ENCODE measurements at places on chromosomes 7 and 10.

- no peak for DNase-seq
These were observed 327.8 kb downstream of the PTPRN2 start for GRCh38 chr7:158259671-158260418.

GRCh38 chr7:97499204-97499603, 232.7 kb upstream of the TAC1 start:
- DNase-seq: peak; percentile 28

- no peak for DNase-seq
These were observed 220.5 kb upstream of the MBL2 start for GRCh38 chr10:52993109-52993508.

GRCh38 chr7:155404976-155405375, 53.0 kb upstream of the EN2 start:
- no peak for DNase-seq

DNA sequence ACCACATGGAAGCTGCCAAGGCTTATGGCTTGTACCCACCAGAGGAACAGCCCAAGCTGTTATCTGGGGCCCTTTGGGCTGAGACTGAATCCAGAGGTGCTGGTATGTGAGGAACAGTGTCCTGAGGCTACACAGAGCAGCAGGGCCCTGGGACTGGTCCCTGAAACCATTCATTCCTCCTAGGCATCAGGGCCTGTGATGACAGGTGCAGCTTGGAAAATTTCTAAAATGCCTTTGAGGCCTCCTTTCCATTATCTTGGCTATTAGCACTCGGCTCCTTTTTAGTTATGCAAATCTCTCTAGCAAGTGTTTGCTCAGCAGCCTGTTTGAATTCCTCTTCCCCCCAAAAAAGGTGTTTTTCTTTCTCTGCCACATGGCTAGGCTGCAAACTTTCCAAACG, 1151.7 kb upstream of the LRRN3 start:
- no peak for DNase-seq

DNA sequence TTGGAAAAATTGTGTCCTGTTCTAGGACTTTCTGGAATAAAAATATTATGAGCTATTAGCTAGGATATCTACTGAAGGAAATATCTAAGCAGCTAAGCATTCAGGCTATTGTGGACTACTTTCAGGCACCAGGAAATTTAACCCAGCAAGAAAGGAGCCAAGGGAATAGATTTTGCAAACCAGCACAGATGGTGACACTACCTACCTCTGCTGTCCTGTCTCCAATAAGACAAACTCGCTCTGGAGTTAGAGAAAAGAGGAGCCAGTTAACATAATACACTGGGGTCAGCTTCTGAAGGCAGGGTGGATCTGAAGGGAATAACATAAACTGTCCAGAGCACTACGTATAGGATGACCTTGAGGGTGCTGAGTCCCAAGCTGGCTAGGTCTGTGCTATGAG, 223.7 kb upstream of the PRSS58 start:
- DNase-seq: peak; percentile 20

- no peak for DNase-seq
These were observed 31.3 kb downstream of the DDC start for GRCh38 chr7:50533866-50534265.

GRCh38 chr7:130346177-130346905, 1.7 kb downstream of the CPA5 start:
- no peak for DNase-seq

DNA sequence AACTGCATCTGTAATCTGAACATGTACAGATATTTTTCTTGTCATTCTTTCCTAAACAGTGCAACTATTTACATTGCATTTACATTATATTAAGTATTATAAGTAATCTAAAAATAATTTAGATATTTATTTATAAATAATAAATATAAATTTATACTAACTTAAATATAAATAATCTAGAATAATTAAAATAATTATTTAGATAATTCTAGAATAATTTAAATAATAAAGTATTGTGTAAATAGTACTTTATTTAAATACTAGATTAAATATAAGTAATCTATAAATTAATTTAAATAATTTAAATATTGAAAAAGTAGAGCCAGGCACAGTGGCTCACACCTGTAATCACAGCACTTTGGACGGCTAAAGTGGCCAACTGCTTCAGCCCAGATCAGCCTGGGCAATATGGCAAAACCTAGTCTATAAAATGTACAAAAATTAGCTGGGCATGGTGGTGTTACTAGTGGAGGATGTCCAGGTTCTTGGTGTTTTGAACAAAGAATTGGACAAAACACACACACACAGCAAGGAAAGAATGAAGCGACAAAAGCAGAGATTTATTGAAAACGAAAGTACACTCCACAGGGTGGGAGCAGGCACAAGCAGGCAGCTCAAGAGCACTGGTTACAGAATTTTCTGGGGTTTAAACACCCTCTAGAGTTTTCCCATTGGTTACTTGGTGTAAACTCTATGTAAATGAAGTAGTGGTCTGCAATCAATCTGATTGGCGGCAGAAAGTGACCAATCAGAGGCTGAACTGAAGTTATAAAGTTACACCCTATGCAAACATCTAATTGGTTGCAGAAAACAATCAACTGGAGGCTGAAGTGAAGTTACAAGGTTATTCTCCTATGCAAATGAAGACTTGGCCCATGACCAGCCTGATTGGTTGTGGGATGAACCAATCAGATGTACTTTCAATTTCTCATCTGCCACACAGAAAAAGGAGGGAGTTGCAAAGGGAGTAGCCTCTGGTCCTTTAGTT, 100.2 kb upstream of the SP4 start:
- no peak for DNase-seq

DNA sequence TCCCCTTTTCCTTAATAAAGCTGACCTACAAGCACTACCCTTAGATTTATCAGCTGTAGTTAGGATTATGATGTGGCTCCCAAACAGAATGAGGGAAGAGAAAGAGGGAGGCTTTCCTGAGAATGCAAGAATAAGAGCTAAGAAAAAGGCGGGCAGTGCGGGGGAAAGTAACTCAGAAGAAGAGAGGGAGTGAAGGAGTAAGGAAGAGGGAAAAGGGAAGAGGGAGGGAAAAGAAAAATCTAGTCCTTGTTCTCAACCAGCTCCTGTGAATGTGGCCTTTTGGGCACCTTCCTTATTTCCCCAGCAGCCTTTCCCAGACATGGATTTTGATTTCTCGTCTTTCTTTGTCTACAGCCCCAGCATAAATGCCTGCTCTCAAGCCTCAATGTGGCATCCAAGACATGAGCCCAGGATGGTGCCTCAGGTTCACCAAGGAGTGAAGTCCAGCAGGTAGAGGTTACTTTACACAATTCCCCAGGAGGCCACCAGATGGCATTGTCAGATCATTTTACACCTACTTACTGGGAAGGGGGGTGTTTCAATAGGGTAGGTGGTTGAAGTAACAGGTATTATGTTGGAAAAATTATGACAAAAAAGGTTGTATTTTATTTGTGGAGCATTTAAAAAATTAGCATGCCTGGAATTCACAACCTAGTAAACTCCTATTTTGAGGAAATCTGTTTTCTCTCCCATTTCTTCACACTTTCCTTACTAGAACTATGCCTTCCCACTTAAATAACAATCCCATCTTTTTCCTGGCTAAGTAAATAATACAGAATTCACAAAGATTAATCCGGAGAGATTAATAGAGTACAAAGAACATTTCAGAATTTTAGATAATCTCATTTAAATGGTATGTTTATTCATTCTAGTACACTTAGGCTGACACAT, 106.5 kb downstream of the HTR7 start:
- peak; percentile 14 for DNase-seq

GRCh38 chr10:118842843-118843624, 88.3 kb upstream of the CACUL1 start:
- no peak for DNase-seq

DNA sequence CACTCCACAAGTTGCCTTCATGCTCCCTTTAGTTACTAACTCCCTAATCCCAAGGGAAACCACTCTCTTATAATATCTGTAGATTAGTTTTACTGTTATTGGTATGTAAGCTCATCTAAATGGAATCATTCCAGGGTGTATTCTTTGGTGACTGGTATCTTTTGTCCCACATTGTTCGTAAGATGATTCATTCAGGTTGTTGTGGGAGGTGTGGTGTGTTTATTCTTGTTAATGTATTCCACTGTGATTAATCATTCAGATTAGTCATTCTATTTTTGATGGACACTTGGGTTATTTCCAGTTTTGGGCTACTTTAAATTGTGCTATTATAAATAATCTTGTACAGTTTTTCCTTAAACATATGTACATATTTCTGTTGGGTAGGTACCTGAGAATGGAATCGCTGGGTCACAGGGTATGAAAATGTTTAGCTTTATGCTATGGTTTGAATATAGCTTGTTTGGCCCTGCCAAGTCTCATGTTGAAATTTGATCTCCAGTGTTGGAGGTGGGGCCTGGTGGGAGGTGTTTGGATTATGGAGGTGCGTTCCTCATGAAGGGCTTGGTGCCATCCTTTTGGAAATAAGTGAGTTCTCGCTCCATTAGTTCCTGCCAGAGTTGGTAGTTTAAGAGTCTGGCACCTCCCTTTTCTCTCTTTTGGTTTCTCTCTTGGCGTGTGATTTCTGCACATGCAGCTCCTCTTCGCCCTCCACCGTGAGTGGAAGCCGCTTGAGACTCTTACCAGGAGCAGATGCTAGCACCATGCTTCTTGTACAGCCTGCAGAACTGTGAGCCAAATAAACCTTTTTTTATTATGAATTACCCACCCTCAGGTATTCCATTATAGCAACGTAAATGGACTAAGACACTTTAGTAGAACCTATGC, 13.8 kb downstream of the BTRC start:
- DNase-seq: no peak

DNA sequence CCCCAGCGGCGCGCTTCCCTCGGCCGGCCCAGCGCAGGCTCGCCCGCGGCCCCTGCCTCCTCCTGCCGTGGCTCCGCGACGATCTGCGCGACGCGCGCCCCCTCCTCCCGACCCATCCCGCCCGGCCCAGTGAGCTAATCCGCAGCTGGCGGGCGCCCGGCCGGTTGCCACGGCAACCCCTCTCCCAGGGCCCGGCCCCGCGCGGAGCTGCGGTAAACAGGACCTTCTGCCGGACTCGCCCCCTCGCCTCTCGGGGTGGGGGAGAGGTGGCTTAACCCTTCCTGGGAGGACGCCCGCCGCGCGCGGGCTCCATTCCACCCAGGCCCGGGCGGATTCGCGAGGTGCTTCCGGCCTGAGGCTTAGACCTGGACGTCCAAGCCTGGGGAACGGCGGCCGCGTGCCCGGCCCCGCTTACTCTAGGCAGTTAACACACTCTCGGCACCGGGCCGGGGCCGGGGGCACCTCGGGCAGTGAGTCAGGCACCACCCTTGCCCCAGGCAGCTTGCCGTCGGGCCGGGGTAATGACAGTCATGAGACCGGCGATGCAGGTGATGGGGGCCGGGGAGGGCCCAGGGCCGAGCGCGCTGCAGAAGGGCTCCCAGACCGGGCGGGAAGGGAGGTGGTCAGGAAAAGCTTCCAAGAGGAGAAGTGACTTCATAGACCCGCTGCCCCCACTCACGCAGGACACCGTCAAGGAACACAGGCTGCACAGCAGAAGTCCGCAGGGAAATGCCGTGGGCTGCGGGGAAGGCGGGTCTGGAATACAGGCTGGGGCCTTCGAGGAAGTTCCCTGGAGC, at the start of gene DENND2A:
DENND2A (minus strand) TSS at position 87 of the 797 bp plus-strand sequence. CDS start 38,416 bp downstream, outside the sequence.
- DNase-seq: no peak

DNA sequence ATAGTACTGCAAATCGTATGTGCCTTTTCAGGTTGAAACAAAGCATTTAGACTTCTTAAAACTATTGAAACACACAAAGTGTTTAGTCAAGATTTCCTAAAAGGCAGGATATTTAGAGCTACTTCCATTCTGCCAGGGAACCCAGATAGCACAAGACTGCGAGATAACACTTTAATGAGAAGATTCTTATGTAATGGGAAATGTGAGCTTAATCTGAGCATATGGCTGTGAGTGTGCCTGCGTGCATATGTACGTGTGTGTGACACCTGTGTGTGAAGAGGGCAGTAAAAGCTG, 14.3 kb upstream of the JCAD start:
- no peak for DNase-seq

DNA sequence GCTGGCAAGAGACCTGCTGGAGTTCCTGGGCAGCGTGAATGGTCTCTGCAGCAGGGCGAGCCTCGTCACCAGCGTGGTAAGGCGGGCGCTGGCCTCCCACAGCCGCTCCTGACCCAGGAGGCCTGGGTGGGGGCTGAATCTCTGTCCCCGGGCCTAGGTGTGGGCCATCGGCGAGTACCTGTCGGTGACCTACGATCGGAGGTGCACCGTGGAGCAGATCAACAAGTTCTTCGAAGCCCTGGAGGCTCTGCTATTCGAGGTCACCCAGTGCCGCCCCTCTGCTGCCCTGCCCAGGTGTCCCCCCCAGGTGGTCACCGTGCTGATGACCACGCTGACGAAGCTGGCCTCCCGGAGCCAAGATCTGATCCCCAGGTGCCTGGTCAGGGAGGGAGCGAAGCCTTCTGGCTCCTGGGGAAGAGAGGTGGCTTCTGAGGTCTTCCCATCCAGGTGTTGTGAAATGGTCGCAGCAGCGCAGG, 15.1 kb downstream of the AP5Z1 start:
- no peak for DNase-seq

DNA sequence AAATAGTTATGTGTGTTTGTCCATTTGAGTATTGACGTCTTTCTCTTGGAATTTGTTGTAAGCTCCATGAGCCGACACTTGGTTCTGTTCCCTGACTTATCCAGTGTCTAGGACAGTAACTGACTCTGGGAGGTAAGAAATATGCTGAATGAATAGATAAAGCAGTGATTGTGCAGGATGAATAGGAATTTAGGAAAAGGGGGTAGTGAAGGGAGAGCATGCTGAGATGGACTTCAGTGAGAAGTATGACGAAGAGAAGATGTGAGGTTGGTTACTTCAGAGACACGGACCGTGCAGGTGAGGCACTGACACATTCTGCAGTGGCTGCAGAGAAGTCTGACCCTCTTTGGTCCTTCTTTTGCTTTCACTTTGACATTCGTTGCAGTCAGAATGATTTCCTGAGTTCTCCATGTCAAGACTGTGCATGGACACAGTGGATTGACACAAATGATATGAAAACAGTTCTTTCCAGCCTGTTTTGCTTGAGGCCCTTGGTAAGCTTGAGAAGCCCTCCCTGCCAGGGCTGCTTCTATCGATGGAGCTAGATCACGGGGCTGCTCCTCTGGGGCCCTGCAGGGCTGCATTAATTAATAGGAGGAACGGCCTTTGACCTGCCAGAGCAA, 261.5 kb upstream of the SORCS1 start:
- DNase-seq: no peak

GRCh38 chr10:78217336-78217735, 183.7 kb downstream of the RPS24 start:
- DNase-seq: no peak

- DNase-seq: peak; percentile 81
These were observed at the start of gene PHYH for GRCh38 chr10:13299437-13300287. Gene PHYH, minus strand, starts transcription at chr10:13300064. Its CDS starts 22 bp downstream, at chr10:13300042.
